NB4 (cell line): ENCODE measurements at places on chromosomes 6 and 20.

- no peak for DNase-seq
Measured at GRCh38 chr20:54345301-54345724, 130.1 kb upstream of the DOK5 start.

DNA sequence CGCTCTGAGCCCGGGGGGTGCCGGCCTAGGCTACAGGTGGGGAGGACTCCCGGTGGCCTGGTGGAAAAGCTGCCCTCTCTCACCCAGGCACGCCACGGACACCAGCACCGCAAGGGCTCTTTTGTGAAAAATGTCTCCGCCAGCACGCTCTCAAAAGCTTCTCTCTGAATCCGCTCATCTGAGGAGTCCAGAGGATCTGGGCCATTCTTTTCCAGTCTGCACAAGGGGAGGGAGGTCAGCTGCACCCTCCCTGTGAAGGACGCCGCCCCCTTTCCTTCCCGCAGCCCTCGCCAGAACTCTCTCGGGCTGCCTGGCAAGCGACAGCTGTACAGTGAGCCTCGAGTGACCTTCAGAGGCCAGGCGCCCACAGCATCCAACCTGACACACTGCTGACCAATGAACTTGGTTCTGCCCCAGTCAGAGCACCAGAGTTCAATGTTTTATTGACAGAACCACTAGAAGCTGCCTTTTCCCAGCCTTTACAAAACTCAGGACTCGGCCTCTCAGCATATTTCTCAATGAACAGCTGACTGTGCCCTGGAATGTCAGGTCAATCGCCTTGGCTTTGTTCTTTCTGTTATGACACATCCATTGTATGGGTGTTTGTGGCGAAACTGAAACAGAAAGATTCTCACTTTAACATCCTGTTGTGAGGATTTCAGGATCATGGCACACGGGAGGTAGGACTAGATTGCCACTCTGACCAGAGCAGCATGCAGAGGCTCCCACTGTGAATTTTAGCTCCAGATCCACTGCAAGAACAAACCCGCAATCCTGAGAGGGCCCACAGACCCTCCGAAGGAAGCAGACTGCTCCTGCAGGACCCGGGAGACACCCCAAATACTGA is 26.7 kb downstream of the SERPINB9 start:
- peak; percentile 36 for DNase-seq

GRCh38 chr6:169766232-169766631 is 14.8 kb downstream of the ERMARD start:
- DNase-seq: no peak

GRCh38 chr20:38034108-38034649 is 633 bp downstream of the RPRD1B start:
- DNase-seq: peak; percentile 19

DNA sequence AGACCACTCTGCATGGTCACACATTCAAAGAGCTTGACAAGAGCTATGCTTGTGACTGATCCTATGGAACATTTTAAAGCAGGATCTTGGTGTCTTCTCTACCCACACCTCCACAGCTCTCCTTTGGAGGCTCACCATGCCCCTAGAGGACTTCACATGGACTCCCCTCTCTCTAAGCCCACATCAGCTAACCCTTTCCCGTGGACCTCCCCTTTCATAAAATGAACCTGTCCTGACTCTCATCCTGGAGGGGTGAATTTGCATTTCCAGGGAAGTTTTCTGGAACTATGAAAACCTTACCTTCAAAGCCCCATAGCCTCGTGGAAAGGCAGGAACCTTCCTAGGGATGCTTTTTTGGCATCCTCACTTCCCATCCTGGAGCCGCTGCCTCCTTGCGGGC is 184.4 kb upstream of the SUPT3H start:
- DNase-seq: no peak
